Activated T-cell treated with anti-CD3 and anti-CD28 coated beads for 48 hours (primary cell): ENCODE measurements at places on chromosomes 16 and 17.

GRCh38 chr16:67150047-67150832, 558 bp downstream of the B3GNT9 start:
- no peak for DNase-seq

- DNase-seq = no peak
These were observed 71.1 kb upstream of the AMZ2 start for GRCh38 chr17:68176718-68177117.

- no peak for DNase-seq
These were observed 73.2 kb upstream of the CDH5 start for GRCh38 chr16:66293207-66293735.

- DNase-seq = no peak
These were observed 15.3 kb upstream of the GNA13 start for GRCh38 chr17:65071861-65072260.

DNA sequence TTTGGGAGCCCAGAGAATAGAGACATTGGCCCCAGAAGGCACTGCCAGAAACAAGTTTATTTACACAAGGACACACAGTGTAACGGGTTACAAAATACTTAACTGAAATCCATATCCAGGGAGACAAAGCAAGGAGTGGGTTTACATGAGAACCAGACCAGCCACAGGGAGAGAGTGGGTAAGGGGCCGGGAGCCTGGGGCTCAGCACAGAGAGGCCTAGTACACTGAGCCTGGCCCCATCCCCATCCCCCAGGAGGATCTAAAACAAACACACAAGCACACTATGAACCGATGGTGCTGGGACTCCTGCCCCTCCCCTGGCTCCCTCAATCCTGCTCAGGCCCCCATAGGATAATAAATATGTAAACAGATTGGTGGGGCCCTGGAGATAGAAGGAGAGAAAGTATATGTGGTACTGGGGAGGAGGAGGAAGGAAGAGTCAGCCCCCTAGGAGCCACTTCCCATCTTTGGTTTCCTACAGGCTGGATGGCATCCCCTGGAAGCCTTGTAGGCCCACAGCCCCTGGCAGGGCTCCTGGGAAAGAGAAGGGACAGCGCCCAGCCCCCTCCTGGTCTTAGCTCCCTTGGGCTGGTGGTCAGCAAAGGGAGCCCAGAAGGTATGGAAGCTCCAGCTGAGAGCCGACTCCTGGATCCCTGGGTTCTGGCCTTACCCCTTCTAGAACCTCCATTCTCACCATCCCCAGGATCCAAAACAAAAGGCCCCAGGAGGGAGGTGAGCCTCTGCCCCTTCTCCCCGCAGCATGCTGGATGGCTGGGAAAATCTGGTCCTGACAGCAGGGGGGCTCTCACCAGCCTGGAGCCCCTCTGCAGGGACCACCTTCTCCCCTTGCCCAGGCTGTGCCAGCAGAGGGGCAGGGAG, 6.4 kb downstream of the G6PC3 start:
- DNase-seq = no peak

DNA sequence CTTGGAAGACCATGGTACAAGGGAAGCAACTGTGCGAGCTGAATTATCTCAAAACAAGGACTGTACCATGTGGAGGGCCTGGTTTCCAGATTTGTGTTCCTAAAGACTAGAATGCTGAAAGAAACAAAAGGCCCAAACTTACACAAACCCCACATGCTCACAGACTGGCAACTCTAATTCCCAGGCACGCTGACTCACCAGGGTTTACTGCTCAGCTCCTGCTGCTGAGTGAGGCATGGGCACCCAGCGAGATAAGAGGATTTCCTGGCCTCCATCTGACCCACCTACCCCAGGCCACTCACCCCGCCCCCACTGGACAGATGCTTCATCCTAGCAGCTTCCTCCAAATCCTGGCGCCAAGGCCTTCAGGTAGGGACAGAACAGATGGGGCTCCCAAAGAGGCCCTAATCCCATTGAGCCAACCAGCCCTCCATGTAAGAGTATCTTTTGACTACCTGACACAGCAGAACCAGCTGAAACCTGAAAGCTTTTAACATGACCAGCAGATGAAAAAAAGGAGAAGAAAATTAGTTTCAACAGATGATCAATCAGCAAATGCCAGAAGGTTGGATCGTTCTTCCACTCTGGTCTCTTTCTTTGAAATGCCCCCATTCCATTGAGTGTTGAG, 33.9 kb downstream of the DCUN1D3 start:
- no peak for DNase-seq

DNA sequence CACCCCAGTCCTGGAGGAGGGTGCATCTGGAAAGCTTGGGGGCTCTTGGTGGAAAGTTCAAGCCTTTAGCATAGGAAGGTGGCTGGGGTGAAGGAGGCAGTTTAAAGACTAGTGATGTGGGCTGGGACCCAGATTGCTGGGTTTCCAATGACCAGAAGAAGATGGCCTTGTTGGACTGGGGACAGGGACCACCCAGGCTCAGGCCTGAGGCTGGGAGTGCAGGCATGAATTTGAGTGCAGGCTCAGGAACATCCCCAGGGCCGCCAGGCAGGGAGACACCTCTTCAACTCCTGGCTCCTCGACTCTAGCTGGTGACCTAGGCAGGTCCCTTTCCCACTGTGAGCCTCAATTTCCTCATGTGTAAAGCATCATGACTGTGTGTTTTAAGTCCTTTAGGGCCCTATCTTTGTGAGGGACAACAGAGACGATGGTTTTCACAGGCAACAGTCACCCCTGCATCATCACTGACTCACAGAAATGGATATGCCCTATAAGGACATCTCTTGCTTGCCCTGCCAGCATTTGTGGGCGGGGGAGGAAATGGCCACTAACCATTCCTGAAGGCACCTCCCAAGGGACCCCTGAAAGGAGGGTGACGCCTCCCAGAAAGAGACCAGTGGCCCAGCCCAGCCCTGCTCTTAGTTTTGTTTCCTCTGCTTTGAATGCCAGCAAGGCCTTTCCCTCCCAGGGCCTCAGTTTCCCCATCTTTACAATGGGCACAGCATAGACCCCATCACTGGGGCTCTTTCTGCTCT, 11.1 kb downstream of the NLRC5 start:
- peak; percentile 54 for DNase-seq

DNA sequence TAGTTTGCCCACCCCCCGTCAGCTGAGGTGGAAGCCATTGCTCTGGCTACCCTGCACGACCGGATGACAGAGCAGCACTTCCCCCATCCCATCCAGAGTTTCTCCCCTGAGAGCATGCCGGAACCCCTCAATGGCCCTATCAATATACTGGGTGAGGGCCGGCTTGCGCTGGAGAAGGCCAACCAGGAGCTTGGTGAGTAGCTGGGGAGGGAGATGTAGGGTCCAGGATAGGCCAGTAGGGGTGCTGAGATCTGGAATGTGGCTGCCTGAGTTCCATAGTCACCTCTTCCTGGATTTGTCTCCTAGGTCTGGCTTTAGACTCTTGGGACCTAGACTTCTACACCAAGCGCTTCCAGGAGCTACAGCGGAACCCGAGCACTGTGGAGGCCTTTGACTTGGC, 6.4 kb downstream of the PFAS start:
- DNase-seq = no peak

GRCh38 chr16:57603115-57604024, 25.1 kb upstream of the ADGRG1 start:
- DNase-seq = no peak

- no peak for DNase-seq
These were observed 30.8 kb upstream of the METTL16 start for GRCh38 chr17:2542456-2542855.

- DNase-seq = no peak
These were observed 172.0 kb upstream of the RPL38 start for GRCh38 chr17:74031316-74032090.

DNA sequence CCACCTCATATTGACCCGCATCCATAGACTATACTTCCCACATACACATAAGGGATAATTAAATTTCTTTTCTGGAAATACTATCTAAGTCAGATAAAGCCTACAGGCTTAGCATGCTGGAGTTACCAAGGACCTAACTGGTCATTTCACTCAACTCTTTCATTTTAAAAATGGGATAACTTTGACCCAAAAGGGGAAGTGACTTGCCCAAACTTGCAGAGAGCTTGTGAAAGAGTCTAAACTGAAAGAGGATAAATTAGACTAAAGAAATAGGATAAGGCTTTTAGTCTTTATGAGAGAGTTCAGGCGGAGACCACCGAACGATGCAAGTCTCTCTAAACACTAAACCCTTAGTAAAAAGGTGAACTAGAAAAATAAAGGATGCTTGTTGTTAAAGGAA, 3.9 kb upstream of the KRT33A start:
- DNase-seq = no peak

DNA sequence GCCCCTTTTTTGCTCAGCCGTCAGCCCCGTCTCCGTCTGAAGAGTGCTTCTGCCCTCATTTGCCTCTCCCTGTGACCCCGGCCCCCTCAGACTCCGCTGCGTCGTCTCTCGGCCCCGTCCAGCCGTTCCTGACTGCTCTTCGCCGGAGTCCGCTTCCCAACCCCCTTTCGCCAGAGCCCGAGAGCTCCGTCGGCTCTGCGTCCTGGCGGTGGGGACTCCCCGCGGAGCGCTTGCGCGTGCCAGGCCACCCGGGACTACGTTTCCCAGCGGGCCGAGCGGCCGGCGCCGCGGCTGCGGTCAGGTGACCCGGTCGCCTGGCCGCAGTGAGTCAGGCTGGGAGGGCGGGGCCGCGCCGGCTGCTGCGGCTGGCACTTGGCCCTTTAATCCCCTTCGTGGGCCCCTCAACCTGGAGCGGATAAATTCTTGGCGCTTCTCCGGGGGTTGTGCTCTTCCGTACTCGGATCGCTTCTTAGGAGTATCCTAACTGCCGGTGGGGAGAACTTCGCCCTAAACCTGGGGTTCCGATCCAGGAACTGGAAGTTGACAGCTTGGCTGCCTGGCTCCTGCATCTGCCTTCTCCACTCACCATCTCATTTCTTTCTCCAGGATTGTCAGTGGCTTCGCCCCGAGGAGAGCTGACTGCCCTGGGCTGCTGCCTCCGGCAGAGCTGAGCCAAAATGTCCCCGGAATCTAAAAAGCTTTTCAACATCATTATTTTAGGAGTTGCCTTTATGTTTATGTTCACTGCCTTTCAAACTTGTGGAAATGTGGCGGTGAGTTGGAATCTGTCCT, at the start of gene MFSD11:
Gene MFSD11, plus strand, starts transcription at position 444 of the 792 bp plus-strand sequence. Its CDS starts 234 bp downstream, at position 678.
- DNase-seq = peak; percentile 90

GRCh38 chr17:48610282-48611211, at the start of gene HOXB7:
Gene HOXB7 (minus strand): TSS chr17:48611017. CDS start chr17:48610918, 99 bp downstream.
- peak; percentile 58 for DNase-seq

GRCh38 chr17:79654350-79654959, 43.6 kb upstream of the RBFOX3 start:
- no peak for DNase-seq

- DNase-seq = no peak
These were observed 274.0 kb downstream of the PARN start for GRCh38 chr16:14356064-14356463.

DNA sequence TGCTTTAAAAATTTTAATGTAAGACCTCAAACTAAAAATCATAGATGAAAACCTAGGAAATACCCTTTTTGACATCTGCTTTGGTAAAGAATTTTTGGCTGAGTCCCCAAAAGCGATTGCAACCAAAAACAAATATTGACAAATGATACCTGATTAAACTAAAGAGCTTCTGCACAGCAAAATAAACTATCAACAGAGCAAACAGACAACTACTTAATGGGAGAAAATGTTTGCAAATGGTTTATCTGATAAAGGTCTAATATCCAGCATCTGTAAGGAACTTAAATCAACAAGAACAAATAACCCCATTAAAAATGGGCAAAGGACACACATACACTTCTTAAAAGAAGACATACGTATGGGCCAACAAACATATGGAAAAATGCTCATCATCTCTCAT, 242.5 kb downstream of the BCAS3 start:
- no peak for DNase-seq

GRCh38 chr16:48949636-48950035, 332.0 kb downstream of the CBLN1 start:
- no peak for DNase-seq

DNA sequence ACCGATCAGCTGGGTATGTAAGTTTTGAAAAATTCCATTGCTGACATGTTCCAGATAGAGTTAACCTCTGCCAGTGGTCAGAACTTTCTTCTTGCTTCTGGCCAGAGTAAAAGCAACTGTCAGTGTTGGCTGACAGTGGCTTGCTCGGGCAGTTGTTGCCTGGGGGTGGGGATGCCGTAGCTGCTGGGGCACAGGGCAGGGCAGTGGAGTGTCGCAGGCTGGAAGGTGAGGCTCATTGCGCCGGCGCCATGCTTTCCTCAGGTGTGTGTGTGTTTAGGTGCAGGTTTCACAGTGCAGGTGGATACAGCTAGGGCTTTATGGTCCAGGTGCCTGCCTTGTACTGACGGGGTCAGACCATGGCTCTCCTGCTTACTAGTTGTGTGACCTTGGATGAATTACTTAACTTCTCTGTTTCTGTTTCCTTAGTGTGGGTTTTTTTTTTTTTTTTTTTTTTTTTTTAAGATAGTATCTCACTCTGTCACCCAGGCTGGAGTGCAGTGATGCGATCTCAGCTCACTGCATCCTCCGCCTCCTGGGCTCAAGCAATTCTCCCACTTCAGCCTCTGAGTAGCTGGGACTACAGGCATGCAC, 156.4 kb downstream of the SNX29 start:
- DNase-seq = no peak

- DNase-seq = no peak
These were observed 468.2 kb downstream of the XYLT1 start for GRCh38 chr16:17002565-17002964.

GRCh38 chr17:32289471-32290070, 23.9 kb downstream of the RHBDL3 start:
- no peak for DNase-seq

DNA sequence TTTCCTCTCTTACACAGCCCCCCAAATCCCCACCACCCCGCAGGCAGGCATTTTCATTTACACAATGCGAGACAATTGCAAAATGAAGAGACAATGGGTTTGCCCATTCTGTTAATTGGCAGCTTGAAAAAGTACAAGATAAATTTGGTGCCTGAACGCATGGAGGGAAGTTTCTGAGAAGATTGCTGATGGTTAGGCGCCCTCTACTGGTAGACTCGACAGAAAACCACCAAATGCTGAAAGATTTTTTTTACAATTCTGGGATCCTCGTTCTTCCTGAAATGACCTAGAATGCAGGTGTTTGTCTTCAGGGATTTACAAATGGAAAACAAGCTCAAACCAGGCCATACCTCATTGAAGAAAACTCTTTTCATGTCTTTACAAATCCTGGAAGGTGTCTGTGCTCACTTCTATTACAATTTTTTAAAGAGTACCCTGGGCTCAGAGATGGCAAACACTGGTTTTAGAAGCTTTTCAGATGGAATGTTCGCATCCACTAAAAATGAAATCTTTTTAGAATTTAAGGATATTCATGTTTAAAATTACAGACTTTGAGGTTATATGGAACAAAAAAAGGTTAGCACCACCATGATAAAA, 338.5 kb downstream of the PMP22 start:
- peak; percentile 14 for DNase-seq

DNA sequence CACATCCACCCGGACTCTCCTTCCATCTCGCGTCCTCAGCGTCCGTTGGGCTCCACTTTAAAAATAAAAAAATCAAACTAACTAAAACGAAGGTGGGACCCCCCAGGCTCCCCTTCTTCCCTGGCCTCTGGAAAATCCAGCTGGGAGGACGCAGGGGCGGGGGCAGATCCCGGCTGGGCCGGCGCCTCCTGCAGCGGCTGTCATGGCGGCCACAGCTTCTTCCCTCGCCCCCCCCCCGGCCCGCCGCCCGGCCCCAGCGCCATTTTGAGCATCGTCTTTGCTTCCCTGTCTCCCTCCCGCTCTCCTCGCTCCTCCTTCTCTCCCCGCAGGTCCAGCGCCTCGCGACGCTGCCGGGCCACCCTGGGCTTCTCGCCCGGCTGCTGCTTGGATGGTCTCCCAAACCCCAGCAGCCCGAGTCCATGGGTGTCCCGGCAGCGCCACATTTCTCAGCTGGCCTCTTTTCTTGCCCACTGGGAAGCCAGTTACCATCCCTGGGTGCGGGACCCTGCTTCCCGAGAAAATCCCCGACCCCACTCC, 3.3 kb downstream of the HOXB2 start:
- DNase-seq = peak; percentile 35
